ENCODE measurements at places on chromosomes 1 and 21.

DNA sequence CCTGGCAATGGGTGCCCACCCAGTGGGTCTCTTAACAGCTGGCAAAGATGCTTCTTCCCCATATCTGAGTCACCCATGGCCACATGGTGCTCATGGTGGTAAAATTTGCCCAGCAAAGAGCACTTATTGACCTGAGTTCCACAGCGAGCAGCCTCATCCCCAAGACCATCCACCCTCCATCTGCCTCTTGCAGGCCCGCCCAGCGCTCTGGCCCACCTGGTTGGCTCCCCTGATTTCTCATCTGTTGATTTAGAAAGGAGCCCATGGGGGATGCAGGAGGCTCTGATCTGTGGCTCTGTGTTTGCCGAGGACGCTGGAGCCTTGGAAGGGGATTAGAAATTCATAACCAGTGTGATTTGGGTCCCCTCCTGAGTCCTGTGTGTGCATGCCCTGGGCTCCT, 657.5 kb downstream of the PTPRU start:
- DNase-seq = no peak

DNA sequence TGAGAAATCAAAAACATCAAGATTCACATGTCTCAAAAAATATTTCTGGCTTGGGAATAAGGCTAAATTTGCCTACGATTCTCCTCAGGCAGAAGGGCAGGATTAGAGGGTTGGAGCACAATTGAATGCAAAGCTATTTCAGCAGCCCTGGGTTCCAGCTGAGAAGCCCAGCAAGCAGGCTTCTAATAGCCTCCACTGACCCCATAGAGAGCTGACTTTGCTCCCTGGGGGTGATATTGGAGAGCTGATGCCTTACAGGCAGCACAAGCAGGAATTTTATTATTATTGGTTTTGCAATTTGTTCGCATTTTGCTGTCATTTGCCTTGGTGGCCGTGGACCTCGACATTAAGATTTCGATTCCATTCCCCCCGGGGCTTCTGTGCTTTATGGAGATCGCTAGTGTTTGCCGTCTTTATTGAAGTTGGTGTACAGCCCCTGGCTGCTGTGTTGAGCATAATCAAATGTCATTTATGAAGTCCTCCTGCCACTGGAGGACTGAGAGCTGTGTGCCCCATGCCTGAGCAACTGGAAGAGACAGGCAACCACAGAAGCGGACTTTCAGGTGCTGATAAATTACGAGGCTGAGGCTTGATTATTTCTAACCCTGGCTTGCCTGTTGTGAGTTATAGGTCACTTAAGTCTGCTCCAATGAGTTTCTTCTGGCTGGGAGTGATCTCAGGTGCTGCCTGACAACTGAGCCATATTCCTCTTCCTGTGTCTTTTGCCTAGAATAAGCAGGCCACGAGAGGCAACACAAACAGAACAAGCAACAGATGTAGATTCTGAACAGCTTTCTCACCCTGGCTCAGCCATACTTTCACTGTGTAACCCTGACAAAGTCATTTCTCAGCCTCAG, 518.4 kb upstream of the CAMK1G start:
- DNase-seq = no peak

DNA sequence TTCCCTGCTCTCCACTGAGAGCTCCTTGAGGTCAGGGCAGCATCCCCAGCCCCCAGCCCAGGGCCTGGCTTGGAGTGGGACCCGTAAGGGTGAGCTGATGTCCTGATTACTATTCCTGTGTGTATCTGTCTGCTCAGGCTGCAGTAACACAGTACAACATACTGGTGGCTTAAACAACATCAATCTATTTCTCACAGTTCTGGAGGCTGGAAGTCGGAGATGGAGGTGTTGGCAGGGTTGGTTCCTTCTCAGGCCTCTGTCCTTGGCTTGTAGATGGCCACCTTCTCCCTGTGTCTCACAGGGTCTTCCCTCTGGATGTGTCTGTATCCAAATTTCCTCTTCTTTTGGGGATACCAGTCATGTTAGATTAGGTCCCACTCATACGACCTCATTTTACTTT, 246.4 kb upstream of the POU3F1 start:
- no peak for DNase-seq

DNA sequence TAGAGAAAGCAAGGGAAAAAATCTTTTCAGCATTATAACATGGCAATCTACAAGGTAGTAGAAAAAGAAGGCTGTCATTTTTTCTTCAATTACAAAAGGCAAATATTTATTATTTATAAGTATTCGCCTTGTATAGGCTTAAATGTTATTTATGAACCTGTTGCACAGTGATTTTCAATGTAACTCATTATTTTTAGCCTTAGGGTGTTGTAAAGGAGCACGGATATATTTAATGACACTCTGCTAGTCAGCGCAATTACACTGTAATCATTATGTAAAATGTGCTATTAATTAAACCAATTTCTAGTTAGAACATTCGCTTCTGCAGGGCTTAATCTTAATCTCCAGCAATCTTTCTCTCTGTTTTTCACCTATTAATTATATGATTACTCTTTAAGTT, 145.0 kb downstream of the ATG4C start:
- DNase-seq = no peak

GRCh38 chr1:115220340-115221270, 117.4 kb downstream of the NGF start:
- no peak for DNase-seq

DNA sequence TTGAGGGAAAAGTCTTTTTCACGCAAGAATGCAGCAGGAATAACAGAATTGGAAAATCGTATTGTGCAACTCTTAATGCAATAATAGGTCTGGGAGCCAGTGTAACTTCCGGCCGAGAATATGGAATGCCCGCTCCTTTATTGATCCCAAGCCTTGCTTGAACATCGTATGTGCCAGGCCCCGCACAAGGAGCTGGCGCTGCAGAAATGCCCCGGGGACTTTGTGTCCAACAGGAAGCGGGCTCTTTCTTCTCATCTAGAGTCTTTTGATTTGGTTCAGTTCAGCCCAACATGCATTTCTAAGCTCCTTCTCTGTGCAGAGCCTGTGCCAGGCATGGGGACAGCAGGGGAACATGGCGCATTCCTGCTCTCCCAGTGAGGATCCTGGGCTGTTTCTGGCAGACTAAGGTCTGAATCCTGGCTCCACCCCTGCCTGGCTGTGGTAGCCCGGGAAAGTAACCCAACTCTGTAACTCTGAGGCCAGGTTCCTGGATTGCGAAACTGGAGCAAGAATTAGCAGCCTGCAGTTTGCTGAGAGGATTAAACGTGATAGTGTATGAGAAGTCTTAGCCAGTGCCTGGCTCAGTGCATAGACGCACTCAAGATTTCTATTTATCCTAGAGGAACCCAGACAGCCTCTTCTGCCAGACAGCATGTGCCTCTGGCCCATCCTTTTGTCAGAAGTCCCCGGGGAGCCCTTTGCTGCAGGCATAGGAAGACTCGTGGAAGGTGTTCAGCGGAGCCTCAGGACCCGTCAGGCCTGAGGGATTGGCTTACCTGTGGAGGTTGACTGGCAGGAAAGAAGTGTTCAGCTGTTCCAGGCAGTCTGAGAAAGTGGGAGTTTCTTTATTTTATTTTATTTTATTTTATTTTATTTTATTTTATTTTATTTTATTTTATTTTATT, 987 bp upstream of the CDCP2 start:
- DNase-seq = peak; percentile 7
